ENCODE measurements at places on chromosomes 2 and 18. TPM values are rescaled to one million over a fixed set of nuclear protein-coding genes. Genes with fewer than 3 reads are reported as not detected.

ASB18 gene
- not detected for total RNA-seq

KIF1A gene
- 0.47 TPM for total RNA-seq

RAB6D gene
- total RNA-seq = not detected

ASPRV1 gene
- total RNA-seq = 1.4 TPM

GRCh38 chr2:9021563-9022211 is 18.2 kb upstream of the MBOAT2 start:
- DNase-seq = no peak

DNA sequence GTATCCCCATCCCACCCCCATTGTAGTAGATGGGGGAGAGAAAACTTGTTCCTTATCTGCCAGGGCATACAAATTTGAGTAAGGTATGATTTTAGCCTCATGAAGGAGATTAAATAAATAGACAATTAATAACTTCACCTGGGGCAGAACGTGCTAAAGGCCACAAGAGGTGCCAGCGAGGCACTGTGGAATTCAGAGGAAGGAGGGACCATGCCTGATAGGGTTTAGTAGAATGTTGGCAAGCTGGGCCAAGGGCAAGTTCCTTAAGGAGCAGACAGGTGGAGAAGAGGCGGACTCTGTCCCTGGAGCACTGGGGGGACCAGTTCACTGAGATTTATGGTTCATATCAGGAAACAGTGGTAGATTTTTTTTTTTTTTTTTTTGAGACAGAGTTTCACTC is 22.5 kb downstream of the STAMBP start:
- no peak for DNase-seq

DNA sequence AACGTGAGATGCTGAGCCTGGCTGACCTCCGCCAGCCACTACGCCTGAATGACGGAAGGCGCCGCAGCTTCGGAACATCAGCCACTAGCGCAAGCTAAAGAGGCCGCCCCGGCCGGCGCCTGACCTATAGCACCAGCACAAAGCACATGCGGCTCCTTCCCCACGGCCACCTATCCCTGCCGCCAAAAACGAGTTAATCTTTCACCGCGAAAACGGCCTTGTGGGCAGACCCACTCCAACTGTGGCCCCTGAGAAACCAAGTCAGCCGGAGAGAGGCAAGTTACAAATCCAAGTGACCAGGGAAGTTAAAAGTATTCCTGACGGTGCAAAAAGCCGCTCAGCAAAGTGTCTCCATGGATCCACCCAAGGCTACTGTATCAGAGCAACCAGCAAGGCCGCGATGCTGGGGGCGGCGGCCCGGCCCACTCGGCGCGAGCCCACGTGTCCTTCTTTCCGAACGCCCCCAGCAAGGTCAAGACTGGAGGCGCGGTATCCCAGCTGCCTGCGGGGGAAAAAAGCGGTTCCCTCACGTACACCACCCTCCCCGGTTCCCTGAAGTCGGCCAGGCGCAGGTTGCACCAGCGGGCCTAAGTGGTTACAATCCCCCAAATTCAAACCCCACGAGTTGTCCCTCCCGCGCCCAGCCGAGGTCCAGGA is 575 bp downstream of the HSPD1 start:
- peak; percentile 87 for DNase-seq

- DNase-seq = no peak
These were observed 78.8 kb upstream of the SMAD2 start for GRCh38 chr18:48009116-48009745.

DNA sequence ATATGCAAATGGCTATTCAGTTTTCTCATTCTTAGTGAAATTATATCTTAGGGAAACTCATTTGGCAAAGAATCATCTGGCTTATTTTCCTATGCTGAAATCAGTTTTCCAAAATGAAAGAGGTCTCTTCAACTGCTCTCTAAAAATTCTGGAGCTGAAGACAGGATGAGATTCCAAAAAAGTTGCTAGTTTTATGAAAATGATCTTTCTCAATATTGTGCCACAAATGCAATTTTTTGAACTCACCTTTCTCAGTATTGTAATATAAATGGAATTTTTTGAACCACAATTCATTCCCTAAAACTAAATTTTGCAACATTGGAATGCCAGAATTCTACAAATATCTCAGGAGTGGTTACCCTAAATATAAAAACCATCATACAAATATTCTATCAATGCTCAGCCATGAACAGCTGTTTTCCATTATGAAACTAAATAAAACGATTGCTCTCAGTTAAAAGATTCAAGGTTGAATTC is 147.7 kb upstream of the PKDCC start:
- DNase-seq = no peak

- DNase-seq = no peak
These were observed 46.3 kb upstream of the VIT start for GRCh38 chr2:36650031-36650829.

- DNase-seq = no peak
These were observed 40.8 kb downstream of the PROKR1 start for GRCh38 chr2:68684197-68684596.

GRCh38 chr2:201254081-201254730 is 6.1 kb upstream of the CASP8 start:
- peak; percentile 85 for DNase-seq

- no peak for DNase-seq
These were observed 12.0 kb downstream of the SIX3 start for GRCh38 chr2:44953499-44953883.

DNA sequence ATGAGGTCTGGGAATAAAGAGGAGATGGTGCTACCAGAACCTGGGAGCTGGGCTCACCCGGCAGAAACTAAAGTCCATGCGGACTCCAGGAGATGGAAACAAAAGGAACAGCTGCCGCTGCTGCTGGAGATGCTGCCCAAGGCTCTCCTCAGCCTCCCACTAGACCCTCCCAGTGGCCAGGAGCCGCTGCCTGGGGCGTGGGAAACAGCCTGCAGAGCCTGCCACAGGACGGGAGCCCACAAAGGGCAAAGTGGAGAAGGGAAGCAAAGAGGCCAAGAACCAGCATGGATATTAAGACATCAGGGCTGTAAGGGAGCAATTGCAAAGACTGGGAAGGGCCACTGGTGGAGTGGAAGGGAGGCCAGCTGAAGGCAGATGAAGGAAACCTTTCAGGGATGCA is 179.6 kb downstream of the NCK2 start:
- DNase-seq = no peak

- no peak for DNase-seq
These were observed 3.8 kb downstream of the TTC39C start for GRCh38 chr18:24018299-24018886.

DNA sequence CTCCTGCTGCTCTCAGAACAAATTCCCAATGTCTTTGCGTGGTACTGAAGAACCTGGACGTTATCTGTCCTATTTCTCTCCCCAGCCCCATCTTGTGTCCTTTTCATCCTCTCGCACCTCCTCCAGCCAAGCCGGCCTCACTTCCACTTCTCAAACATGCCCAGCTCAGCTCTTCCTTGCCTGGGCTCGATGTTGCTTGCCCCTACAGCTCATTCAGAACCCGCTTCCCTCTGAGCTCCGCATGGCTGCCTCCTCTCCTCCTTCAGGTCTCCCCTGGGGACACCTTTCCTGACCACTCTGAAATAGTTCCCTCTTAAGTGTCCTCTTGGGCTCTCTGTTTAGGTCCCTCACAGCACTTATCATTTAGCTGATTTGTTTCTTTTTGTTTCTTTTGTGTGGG is 6.7 kb upstream of the SMARCAL1 start:
- no peak for DNase-seq

DNA sequence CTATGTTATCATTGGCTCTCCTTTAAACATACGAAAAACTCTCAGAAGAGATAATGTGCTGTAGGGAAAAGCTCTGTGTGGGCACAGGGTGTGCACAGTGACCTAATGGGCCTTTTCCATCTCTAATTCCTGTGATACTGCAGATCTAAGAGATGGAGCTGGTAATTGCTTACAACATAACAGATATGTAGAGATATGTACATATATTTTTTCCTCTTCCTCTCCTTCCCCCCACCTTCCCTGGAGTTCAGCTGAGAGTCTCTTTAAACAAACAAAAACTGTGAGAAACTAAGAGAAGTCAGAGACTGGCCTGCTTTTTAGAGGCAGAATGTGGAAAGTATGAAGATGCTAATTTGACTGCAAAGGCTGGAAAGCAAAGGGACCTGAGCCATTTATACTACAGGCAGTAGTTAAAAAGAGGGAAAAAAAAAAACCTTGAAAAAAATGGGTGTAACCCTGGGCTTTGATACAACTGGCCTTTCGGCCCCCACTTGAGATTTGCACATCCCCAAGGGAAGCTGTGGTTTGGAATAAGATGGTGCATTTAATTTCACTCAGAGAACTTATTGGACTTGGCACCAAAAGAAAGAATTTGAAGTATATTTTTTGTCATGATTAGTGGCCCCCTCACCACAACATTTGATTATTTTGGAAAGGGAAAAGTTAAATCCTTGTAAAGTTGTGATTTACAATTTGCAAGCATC is 502.2 kb upstream of the ZEB2 start:
- no peak for DNase-seq

- DNase-seq = no peak
These were observed 239.4 kb upstream of the HNMT start for GRCh38 chr2:137724912-137725311.
